ENCODE measurements at places on chromosomes 11 and 22. TPM values are rescaled to one million over a fixed set of nuclear protein-coding genes. Genes with fewer than 3 reads are reported as not detected.

The CAT gene
- total RNA-seq, result 150 TPM

The HPX gene
- not detected for total RNA-seq

The FBXO3 gene
- total RNA-seq, result 53.3 TPM

The DDTL gene
- 1.6 TPM for total RNA-seq

The DEPDC7 gene
- 0.37 TPM for total RNA-seq

The OR2AG2 gene
- total RNA-seq, result not detected

The NXPE2 gene
- total RNA-seq, result 0.12 TPM

The SH3BP1 gene
- 2.7 TPM for total RNA-seq

The TMEM86A gene
- total RNA-seq, result 4.5 TPM

The JHY gene
- 1.8 TPM for total RNA-seq

The FLRT1 gene
- 0.45 TPM for total RNA-seq

The EED gene
- 14.5 TPM for total RNA-seq

The CCDC88B gene
- 7.2 TPM for total RNA-seq

DNA sequence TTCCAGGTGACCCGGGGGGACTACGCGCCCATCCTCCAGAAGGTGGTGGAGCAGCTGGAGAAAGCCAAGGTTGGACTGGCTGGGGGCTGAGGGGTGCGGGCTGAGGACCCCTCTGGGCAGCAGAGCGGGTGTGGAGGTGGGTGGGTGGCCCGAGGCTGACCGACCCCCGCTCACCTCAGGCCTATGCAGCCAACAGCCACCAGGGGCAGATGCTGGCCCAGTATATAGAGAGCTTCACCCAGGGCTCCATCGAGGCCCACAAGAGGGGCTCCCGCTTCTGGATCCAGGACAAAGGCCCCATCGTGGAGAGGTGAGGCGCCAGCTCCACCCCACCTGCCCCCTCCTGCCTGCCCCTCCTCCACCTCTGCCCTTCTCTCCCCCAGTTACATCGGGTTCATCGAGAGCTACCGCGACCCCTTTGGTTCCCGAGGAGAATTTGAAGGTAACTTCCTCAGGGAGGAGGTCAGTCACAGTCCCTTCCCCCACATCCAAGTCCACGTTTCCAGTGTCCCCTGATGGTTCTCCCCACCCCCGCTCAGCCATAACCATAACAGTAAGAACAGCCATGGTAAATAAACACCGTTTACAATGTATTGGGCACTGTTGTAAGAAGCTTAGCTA, 11.2 kb downstream of the DPP3 start:
- DNase-seq, result peak; percentile 8

DNA sequence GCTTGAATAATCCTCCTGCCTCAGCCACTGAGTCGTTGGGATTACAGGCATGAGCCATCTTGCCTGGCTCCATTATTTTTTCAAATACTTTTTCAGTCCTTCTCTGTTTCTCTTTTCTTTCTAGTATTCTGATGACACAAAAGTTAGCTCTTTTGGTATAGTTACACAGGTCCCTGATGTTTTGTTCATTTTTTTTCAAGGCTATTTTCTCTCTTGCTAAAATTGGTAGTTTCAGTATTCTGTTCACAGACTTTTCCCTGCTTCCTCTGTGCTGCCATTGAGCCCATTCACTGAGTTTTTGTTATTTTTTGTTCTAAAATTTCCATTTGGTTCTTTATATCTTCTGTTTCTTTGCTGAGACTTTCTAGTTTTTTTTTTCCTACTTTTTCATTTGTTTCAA, 166.5 kb downstream of the UVRAG start:
- DNase-seq, result no peak

GRCh38 chr11:69358398-69359020, 64.6 kb downstream of the MYEOV start:
- peak; percentile 14 for DNase-seq

- peak; percentile 68 for DNase-seq
Observed at GRCh38 chr11:76598426-76598839, 72.1 kb downstream of the LRRC32 start.

DNA sequence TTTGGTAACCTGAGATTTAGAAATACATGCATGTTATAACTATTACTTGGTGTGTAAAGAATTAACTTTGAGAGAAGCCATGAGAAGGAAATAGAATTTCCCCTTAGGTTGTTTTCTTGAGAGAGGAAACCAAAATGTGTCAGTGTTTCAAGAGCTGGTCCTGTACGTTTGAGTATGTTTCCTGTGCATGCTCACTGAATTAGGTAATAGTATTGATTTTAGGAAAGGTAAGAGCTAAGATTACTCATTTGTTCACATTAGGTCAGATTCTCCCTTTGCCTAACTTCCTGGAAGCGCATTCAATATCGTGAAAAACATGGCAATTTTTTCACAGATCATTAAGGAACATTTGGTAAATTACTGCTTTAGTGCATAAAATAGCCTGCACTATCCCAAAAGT, 49.3 kb upstream of the RDX start:
- DNase-seq, result no peak

- DNase-seq, result no peak
Observed at GRCh38 chr11:63931876-63932275, 6.9 kb upstream of the NAA40 start.

GRCh38 chr11:104219096-104219495, 55.1 kb upstream of the PDGFD start:
- DNase-seq, result no peak

DNA sequence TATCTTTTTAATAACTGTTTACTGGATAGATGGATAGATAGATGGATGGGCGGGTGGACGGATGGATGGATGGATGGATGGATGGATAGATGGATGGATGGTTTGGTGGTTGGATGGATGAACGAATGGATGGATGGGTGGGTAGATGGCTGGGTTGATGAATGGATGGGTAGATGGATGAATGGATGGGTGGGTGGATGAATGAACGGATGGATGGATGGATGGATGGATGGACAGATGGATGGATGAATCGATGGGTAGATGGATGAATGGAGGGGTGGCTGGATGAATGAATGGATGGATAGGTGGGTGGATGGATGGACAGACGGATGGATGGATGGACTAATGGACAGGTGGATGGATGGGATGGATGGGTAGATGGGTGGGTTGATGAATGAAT, 13.8 kb upstream of the SLC22A12 start:
- DNase-seq, result no peak

- no peak for DNase-seq
Observed at GRCh38 chr11:122874991-122875390, 7.6 kb upstream of the JHY start.

- no peak for DNase-seq
Observed at GRCh38 chr22:48563118-48563965, 1264.3 kb downstream of the BRD1 start.

DNA sequence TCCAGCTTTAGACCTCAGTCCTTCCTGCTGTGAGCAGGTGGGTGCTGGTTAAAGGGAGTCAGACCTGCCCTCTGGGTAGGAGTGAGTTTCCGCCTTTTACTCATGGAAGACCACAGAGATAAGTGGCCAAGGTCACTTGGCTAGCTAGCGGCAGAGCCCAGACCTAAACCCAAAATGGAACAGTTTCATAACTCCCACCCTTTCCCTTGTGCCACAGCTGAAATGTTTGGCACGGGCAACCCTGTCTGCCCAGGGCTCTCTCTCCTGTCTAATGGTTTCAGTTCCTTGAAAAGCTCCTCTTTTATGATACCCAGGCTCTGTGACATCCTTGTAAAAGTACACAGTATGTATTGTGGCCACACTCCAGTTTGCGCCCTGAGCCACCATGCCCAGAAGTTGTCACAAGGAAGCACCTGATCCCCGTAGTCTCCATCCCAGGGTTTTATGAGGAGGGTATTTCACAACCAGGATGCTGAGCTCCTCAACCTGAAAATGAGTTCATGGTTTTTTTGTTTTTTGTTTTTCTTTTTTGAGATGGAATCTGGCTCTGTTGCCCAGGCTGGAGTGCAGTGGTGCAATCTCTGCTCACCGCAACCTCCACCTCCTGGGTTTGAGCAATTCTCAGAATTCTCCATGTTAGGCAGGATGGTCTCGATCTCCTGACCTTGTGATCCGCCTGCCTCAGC, 5.1 kb downstream of the MB start:
- DNase-seq, result no peak

GRCh38 chr11:109309153-109309552, 112.8 kb upstream of the C11orf87 start:
- no peak for DNase-seq

DNA sequence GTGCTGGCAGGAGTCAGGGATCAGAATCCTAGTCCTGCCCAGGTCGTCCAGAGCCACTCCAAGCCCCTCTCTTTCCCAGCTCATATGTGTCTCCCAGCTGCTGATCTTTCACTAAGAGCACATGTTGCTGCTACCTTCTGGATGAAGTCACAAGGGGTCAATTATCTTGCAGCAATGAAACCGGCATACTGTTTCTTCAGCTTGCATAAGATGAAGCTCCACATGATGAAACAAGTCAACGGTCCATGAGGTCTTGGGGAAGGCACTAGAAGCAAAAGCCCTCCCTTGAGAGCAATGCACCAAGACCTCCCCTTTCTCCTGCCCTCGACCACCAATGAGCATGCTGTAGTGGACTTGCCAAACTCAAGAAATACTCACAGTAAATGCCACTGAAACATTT, 148.9 kb downstream of the TENM4 start:
- no peak for DNase-seq

DNA sequence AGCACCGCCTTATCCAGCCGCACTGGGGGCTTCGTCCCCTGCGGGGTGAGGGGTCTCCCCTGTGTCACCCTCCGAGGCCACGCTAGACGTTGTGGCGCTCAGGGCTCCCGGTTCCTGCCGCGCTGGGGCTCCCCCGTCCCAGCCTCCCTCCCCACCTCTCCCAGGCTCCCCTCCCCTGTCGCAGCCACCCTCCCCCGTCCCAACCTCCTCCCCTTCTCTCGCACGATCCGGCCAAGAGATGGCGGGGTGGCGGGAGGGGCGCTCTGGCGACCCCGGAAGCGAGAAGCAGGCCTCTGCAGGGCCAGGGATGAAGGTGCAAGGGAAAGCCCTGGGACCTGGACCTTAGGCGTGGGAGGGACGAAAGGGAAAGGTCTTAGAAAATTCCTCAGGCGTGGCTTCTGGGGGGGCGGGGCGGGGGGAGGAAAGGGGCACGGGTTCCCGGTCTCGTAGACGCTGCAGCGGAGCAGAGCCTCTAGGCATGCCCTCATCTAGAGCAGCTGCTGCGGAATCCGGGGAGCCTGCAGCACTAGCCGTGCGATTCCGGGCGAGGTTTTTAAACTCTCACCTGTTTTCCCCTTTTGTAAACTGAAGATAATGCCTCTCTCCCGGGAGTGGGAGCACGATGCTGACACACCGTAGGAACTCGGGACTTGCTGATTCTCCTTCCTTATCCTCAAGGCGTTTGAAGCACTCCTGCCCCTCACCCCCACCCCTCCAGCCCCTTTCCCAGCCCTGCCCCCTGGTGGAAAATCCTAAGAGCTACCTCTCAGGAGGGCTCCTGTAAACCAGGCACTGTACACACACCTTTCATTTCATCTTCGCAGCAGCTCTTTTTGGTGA, 14.4 kb downstream of the KCNJ5 start:
- DNase-seq, result peak; percentile 53
